Stimulated activated CD4-positive, alpha-beta T cell treated with anti-CD3 and anti-CD28 coated beads, Interleukin-12 subunit alpha, Interleukin-12 subunit beta, amount 100 ng/mL, for 48 hours (primary cell): ENCODE measurements at places on chromosomes 4 and X.

DNA sequence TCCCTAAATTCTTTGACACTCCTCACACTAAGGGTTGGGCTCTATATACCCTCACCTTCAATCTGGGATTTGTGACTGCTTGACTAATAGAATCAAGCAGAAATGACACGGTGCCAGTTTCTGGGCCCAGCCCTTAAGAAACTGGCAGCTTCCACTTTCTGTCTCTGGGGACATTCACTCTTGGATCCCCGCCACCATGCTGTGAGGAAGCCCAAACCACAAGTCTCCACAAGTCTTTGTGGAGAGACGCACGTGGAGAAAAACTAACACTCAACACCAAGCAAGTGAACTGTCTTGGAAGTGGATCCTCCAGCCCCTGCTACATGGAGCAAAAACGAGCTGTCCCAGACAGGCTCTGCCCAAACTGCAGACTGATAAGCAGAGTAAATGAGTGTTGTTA is 1.1 kb upstream of the EDNRA start:
- DNase-seq: no peak

- DNase-seq: no peak
These were observed 136.1 kb downstream of the ATP10D start for GRCh38 chr4:47621181-47621580.

GRCh38 chrX:49956313-49956712 is 33.9 kb downstream of the CLCN5 start:
- no peak for DNase-seq

- DNase-seq: no peak
These were observed 23.9 kb downstream of the HMX1 start for GRCh38 chr4:8847764-8848163.

DNA sequence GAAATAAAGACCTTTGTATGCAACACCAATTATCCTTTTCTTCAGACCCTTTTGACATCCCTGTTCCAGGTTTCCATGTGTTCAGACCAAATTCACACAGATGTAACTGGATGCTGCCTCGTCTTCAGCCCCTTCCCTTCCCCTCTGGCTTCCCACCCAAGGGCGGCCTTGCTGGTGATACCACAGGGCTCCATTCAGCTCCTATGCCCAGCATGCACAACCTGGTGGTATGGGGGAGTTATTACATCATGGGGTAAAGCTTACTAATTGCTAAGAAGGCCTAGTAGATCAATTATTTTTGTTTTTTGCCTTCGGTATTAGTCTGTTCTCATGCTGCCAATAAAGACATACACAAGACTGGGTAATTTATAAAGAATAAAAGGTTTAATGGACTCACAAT is 317.0 kb upstream of the CXXC4 start:
- DNase-seq: no peak

GRCh38 chrX:148024425-148025148 is 43.5 kb downstream of the FMR1NB start:
- DNase-seq: no peak

DNA sequence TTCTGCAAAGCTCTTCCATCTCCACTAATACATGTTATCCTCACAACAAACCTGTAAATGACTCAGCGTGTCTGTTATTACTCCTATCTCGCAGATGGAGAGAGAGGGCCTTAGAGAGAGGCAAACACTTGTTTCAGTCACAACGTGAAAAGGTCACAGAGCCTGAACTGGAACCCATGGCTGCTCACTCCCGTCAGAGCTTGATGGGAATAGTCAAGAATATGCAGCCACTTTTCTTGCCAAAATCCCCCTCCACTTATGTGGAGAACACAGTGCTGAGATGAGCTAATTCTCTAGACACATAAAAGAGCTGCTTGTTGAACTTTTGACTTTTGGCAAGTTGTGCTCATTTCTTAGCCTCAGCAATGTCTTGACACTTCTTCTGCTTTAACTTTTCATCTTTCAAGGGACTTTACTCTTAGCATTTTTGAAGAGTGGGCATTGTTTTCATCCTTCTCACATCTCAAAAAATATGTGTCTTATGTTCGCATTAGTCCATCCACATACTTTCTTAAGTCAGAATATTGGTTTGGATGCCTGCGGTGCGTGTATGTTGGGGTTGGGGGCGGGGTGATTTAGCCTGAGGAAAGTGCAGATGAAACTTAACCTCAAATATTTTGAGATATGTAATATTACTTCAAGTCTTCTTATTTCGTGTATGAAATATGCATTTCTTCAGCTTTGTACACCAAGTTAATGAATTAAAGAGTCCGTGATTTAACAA is 69.2 kb downstream of the SYNPO2 start:
- no peak for DNase-seq

- no peak for DNase-seq
These were observed 83.5 kb downstream of the SHOX start for GRCh38 chrX:714131-714530.

GRCh38 chrX:74814681-74815080 is 110.6 kb downstream of the NEXMIF start:
- DNase-seq: no peak

DNA sequence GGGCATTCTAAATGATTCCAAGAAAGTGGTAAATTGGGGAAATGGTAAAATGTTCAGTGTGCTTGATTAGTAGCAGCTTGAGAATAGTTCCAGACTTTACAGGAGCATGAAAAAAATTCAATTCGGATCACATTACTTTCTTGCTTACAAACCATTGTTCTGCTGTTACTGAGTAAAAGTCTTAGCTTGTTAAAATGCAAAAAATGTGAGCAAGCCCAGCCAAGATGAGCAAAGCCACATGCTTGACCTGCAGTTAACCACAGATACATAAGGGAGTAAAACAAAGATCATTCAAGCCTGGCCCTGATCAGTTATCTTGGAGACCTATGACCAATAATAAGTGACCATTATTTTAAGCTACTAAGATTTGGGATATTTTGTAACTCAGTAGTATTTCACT is 562.9 kb upstream of the MAGEB2 start:
- DNase-seq: no peak

GRCh38 chr4:5758741-5759140 is 47.7 kb downstream of the EVC start:
- DNase-seq: peak; percentile 49

DNA sequence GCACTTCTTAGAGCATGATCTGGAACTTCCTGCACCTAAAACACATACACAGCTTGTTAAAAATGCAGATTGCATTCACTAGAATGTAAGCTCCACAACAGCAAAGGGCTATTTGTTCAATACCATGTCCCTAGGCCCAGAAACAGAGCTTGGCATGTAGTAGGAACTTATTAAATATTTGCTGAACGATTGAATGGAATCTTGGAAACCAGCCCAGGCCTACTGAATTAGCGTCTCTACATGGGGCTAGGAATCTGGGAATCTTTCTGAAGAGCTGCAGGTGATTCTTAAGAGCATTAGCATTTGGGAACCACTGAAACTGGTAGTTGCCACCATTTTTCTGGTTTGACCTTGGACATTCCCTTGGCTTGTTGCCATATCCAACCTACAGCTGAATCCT is 234.1 kb downstream of the STIM2 start:
- no peak for DNase-seq

DNA sequence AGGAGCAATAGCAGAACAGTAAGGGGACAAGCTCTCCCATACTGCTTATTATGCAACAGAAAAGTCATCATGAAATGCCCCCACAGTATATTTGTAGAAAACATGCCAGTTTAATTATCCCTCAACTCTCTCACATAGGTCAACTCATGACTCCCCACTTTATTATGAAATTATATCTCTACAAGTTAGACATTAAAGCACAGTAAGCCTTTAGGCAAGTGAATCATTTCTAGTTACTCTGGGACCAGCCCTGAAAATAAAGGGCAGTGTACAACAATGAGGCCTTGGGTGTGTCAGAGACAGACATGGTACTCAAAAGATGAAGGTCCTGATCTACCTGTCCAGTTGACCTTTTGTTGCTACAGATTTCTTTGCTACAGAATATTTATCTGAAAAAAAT is 191.9 kb downstream of the FBXW7 start:
- no peak for DNase-seq

- DNase-seq: no peak
These were observed 93.6 kb upstream of the NAP1L5 start for GRCh38 chr4:88791274-88791673.

DNA sequence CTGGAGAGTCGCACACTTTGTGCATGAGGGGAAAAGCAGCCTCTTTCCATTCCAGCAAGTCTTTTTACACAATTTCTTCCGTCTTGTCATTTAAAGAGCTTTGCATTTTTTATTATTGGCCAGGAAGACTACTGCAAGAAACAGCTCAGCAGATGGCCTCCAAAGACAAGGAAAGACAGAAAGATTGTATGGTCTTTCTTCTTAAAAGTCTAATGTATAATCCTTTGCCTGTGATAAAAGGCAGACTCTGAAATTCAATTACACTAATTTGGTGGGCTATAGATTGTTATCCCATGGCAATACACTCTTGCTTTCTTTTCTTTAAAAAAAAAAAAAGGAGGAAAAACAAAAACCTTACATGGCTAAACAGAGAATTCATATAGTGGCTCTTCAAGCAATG is 5.9 kb downstream of the CAPN6 start:
- no peak for DNase-seq

GRCh38 chrX:50206753-50207152 is 2.2 kb downstream of the CCNB3 start:
- no peak for DNase-seq

DNA sequence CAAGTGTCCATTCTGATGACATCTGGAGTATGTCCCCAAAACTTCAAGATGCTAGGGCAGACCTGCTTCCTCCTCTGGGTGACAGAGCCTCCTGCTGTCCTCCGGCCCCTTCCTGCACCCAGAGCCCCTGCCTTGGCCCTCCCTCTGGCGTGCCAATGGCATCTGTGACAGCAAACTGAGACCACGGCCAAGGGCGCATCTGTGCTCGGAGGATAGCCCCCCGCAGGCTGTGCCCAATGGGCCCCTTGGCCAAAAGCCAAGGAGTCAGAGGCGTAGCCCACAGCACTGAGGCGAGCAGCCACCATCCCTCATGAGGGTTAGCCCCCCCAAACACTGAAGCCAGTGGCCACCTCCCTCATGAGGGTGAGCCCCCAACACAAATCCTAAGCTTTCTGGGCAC is 7.9 kb downstream of the LRPAP1 start:
- no peak for DNase-seq

- no peak for DNase-seq
These were observed 126.9 kb upstream of the DCLK2 start for GRCh38 chr4:149951152-149951900.

GRCh38 chr4:140808256-140808655 is 52.1 kb upstream of the TBC1D9 start:
- DNase-seq: no peak

DNA sequence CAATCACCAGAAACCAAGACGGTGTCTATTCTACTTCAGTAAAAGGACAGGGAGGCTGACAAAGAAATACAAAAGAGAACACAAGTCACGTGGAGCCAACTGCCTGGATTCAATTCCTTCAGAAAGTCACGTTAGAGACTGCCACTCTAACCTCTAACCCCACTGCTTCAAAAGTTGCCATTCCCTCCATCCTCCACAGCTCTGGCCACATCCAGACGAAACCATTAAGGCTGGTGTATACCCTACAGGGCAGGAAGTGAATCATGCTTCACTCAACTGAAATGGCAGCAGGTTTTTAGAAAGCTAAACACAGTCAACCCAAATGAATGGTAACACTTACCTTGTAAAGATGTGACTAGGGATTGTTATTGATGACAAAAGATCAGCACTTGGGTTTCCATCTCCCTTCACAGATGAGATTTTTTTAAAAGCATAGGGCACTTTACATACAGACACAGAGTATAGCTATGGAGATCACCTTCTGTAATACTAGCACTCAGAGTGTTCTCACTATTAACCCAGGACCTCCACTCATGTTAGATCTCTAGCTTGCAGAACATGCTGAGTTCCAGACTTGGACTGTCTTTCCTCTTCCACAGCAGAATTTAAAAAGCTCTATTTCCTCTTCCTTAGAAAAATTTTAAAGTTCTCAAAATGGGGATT is 37.4 kb downstream of the MAML3 start:
- DNase-seq: no peak

DNA sequence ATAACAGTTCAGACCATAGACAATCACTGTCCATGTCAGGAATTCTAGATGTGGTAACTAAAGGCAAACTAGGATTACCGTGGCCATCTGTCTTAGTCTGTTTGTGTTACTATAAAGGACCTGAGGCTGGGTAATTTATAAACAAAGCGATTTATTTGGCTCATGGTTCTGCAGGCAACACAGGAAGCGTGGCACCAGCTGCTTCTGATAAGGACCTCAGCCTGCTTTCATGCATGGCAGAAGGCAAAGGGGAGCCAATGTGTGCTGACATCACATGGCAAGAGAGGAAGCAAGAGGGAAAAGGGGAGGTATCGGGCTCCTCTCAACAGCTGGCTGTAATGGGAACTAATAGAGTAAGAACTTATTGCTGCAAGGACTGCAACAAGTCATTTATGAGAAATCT is 376.7 kb downstream of the GPM6A start:
- no peak for DNase-seq

- no peak for DNase-seq
These were observed 60.9 kb upstream of the TXK start for GRCh38 chr4:48194971-48195370.

DNA sequence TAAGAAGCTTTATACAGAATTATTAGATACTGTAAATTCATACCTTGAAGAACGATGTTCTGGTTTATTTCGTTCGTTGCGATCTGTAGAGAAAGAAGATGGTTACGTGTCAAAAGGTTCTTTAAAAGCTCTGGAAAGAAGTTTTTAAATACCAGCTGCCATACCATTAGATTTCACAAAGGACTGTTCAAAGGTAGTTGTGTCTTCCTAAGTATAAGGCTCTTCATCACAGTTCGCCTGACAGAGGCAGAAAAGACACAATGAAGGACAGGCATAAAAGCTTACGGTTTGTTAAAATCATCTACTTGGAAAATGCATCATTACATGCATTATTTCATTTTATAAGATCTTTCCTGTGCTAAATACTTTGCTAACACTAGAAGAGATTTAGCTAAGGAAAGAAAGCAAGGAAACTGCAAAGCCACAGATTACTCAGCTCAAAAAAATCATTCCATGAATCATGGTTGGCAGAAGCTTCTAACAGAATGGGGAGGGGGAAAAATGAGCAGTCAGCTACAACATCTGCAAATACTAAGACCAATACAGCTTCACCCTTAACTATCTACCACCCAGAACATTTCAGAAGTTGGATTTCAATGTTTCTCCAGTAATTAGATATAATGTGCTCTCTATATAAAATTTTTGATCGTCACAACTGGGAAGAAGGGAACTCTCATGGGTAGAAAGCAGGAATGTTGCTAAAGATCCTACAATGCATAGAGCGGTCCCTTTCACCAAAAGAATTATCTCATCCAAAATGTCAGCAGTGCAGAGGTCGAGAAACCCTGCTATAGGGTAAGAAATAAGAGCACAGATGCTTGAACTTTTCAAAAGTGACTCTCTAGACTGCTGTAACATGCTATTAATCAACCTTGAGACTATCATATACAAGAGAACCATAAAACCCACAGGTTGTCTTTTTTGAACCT is 50.7 kb upstream of the PRSS48 start:
- DNase-seq: no peak

- DNase-seq: no peak
These were observed 250.9 kb upstream of the RPS6KA3 start for GRCh38 chrX:20517565-20517964.
